NCI-H2227 treated with DMSO at 0.1 percent for 48 hours (cell line): ENCODE measurements at places on chromosomes 12 and 14.

- no peak for DNase-seq
Measured at GRCh38 chr12:130396667-130397066, 59.0 kb downstream of the PIWIL1 start.

- DNase-seq = no peak
Measured at GRCh38 chr12:45462506-45462905, 246.6 kb downstream of the ANO6 start.

- DNase-seq = peak; percentile 35
Measured at GRCh38 chr12:98873776-98874175, 228.7 kb downstream of the APAF1 start.

GRCh38 chr14:95663226-95663797 is 22.9 kb upstream of the TCL1B start:
- DNase-seq = no peak

GRCh38 chr14:101836135-101836534 is 74.6 kb downstream of the PPP2R5C start:
- no peak for DNase-seq

- peak; percentile 1 for DNase-seq
Measured at GRCh38 chr12:1791104-1791841, 29.1 kb upstream of the LRTM2 start.

DNA sequence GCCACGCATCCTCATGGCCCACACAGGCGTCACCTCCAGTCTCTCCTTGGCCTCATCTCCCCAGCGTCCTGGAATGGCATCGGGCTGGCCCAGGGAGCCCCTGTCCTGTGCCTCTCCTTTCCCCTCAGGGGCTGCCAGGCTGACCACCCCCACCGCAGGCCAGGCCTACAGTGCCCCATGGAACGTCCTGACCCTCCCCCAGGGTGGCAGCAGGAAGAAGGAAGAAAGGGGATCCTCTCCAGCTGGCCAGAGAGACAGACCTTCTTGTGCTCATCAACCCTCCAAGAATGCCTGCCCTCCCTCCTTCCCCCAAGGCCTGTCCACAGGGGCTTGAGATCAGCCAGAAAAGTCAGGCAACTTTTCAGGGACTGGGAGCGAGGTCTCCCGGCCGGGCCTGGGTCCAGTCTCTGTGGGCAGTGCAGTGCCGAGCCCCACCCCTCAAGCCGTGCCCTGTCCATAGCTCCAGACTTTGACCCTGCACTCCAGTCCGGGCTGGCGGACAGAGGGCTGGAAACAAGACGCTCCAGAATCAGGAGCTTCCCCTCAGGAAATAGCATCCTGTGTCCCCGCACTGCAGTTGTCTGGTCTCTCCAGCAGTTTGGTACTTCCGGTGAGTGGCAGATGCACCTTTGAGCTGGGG is at the start of gene DAO:
TSS of gene DAO (plus strand) at position 478 of the 640 bp plus-strand sequence. CDS start 4,915 bp downstream, outside the sequence.
- no peak for DNase-seq
